ENCODE measurements at places on chromosomes 3 and 15. TPM values are rescaled to one million over a fixed set of nuclear protein-coding genes. Genes with fewer than 3 reads are reported as not detected.

MESD gene
- 20.8 TPM for total RNA-seq

DCLK3 gene
- total RNA-seq: not detected

DPP8 gene
- 37.7 TPM for total RNA-seq

HEG1 gene
- 61.6 TPM for total RNA-seq

C3orf38 gene
- 16.9 TPM for total RNA-seq

BDH1 gene
- total RNA-seq: 7.8 TPM

GP9 gene
- not detected for total RNA-seq

GPR176 gene
- total RNA-seq: 5.7 TPM

TRH gene
- total RNA-seq: not detected

EPB42 gene
- not detected for total RNA-seq

ALS2CL gene
- total RNA-seq: 3.9 TPM

SPESP1 gene
- total RNA-seq: 1.9 TPM

BCHE gene
- 69.3 TPM for total RNA-seq

All from sigmoid colon (tissue), 7 donors.